ENCODE measurements at places on chromosomes 11 and 22.

DNA sequence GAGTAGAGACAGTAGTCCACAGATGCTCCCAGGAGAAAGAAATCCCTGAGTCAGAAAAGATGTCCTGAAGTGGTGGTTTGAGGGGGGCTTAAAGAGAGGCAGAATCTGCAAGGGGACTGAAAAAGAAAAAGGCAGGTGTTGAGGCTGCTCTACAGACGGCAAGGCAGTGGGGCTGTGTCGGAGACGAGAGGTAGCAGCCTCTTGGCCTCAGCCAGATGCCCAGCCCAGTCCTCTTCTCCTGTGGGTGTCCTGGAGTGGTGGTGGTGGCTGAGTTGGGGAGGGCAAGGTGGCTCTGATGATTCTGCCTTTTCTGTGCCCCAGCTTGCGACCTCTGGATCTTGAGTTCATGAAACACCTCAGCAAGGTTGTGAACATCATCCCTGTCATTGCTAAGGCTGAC is 9.3 kb upstream of the WBP2NL start:
- DNase-seq = no peak

GRCh38 chr11:46246521-46246920 is 30.9 kb upstream of the CREB3L1 start:
- no peak for DNase-seq

DNA sequence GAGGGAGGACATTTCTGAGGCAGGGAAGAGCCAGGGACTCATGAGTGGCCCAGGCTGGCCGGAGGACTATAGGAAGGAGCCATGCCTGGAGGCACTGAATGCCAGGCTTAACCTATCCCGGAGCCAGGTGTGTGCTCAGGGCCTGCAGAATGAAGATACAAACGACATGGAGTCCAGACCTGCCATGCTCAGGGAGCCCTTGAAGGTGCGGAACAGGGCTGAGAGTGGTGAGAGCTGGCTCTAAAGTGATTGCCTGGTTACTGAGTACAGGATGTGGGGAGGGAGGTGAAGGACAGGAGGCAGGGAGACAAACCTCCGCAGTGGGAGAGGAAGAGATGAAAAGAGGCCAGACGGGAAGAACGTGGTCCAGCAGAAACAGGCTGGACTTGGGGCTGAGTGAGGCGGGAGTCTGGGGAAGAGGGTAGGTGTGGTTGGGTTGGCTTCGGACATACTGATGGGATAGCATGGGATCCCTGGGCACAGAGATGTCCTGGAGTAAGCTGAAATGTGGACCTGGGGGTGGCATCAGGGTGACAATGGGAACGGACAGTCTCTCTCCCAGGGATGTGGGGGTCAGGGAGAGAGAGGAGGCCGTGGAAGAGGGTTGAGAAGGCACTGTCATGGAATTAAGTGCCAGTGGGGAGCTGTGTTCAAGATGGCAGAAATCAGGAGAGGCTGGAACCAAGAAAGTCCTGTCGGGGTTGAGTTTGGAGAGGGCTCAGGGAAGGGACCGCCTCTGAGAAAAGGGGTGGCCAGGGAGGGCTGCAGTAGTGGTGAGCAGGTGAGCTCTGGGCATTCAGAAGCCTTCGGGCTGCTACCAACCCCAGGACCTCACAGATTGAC is 1.5 kb upstream of the ANKRD13D start:
- DNase-seq = no peak

DNA sequence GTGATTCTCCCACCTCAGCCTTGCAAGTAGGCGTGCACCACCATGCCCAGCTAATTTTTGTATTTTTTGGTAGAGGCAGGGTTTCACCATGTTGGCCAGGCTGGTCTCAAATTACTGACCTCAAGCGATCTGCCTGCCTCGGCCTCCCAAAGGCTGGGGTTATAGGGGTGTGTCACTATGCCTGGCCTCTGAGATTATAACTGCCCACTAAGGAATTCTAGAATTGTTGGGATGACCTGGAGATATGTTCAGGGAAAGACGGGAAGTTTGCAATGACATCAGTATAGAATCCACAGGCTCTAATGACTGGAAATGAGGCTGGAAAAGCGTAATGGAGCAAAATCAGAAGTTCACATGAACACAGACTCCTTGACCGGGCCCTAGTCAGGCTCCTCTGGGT is 62.2 kb downstream of the CLMP start:
- no peak for DNase-seq

DNA sequence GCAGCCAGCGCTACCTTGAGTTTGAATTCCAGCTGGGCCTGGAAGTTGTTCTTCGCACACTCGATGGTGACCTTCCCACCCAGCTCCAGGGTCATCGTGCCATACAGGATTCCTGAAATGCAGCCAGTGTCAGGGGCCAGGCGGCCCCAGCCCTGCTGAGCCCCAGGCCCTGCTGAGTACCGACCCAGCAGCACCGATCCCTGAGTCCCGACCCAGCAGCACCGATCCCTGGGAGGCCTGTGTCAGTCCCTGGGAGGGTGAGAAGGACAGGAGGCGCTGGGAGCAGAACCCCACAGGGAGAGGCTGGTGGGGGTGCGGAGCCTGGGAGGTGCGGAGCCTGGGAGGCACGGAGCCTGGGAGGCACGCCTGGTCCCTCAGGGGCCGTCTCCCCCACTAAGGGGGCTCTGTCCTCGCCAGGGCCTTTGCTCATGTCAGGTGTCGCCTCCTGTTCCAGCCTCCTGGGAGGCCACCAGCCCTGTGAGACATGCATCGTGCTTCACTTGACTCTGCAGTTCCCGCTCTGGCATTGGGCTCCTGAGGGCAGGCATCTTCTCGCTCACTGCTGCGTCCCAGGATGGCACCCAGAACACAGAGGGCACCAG is 37.1 kb upstream of the CARS1 start:
- no peak for DNase-seq

DNA sequence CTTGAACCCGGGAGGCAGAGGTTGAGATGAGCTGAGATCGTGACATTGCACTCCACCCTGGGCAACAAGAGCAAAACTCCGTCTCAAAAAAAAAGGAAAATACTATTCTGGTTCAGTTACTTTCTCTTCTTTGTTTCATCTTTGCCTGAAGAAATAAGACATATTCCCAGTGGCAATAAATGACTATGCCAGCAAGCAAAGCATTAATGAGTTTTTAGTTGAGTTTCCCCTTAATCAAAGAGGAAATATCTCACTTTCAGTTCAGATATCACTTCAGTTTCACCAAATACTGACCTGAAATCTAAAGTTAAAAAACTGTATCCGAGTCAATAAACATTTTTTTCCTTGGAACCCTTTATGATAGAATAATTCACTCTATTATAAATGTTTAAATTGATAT is 10.4 kb downstream of the PISD start:
- DNase-seq = no peak

- no peak for DNase-seq
Observed at GRCh38 chr22:30129636-30130035, 49.4 kb downstream of the HORMAD2 start.

DNA sequence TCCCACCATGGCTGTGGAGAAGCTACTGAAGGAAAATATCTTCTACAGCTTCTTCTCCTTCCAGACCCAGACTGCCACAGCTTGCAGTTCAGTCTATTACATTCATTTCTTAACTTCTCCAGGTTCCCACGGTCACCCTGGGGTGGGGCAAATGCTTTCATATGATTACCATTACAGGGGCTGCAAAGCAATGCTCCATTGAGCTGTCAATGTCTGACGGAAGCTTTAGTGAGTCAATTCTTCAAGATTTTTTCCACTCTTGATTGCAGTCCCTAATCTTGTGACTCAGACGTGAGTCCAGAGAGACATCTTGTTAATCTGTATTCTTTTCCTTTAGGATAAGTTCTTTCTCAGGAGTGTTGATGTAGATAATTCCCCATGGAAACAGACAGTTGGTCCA is 233.4 kb upstream of the DDI1 start:
- DNase-seq = no peak

DNA sequence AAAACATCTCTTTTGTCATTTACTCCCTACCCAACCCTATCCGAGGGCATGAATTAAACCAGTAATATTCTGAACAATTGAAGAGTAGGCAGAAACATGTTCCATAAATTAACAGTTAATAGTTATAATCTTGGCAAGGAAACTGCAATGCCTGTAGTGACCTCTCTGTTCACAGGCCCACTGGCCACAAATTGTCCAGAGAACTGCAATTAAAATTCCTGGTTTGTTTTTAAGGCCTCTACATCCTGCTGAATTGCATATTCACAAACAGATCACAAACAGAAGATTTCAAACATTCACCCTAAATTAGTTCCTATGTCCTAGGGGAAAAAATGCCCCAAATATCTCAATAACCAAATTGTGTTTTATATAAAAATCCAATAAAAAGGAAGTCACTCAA is 143.2 kb upstream of the TRPC6 start:
- no peak for DNase-seq

- DNase-seq = no peak
Observed at GRCh38 chr11:96260067-96260511, 82.9 kb downstream of the MAML2 start.

DNA sequence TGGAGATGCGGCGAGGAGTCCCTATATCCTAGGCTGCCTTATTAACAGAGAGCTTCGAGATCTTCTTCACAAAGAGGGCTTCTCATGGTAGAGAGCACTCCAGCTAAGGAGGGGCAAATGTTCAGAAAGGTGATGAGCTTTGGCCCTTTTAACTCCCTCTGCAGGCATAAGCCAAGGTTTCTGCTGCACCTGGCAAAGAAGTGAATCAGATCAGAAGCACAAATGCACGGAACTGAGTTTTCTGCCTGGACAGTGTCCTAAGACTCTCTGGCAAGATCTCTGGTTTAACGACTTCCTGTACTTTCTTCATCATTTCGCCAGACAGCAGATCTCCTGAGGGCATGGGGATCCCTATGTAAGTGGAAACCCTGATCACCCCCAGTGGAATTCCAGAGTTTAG is 37.2 kb downstream of the POU2AF3 start:
- DNase-seq = no peak

GRCh38 chr11:116543099-116543498 is 229.7 kb downstream of the BUD13 start:
- DNase-seq = no peak

DNA sequence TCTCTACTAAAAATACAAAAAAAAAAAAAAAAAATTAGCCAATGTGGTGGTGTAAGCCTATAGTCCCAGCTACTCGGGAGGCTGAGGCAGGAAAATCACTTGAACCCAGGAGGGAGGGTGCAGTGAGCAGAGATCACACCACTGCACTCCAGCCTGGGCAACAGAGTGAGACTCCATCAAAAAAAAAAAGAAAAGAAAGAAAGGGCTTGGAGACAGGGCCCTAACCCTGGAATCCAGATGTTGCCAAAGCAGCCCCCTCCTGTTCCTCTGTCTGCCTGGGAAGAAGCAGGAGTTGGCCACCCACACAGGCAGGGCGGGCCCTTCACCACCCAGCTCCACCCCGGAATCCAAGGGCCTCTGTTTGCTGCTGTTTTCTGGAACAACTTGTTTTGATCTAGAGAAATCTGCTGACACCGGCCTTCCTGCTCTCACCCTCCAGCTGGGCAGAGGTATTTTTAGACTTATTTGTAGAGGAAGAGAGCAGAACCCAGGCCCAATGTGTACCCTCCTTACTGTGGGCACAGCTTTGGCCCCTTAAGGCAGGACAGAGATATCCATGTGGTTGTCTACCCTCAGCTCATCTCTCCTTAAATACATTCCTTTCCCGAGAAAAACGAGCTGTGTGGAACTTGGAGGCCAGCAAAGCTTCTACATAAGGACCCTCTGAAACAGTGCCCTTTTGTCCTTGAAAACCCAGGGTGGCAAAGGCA is 2.7 kb upstream of the NEAT1 start:
- peak; percentile 57 for DNase-seq

- no peak for DNase-seq
Observed at GRCh38 chr22:17829695-17830042, 55.4 kb upstream of the BID start.

DNA sequence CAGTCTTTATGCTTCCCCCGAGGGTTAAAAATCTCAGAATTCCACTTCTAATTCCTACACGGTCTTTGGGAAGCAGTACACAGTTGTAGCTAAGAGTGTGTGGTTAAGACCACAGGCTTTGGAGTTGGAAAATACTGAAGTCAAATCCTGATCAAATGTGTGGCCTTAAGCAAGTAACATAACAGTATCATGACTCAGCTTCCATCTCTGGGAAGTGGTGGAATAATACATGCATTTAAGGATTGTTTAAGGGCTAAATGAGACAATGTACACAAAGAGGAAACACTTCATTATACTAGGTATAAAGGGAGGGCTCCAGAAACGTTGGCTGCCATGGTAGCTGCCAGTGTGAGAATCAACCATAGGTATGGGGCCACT is 71.5 kb downstream of the FAT3 start:
- no peak for DNase-seq

DNA sequence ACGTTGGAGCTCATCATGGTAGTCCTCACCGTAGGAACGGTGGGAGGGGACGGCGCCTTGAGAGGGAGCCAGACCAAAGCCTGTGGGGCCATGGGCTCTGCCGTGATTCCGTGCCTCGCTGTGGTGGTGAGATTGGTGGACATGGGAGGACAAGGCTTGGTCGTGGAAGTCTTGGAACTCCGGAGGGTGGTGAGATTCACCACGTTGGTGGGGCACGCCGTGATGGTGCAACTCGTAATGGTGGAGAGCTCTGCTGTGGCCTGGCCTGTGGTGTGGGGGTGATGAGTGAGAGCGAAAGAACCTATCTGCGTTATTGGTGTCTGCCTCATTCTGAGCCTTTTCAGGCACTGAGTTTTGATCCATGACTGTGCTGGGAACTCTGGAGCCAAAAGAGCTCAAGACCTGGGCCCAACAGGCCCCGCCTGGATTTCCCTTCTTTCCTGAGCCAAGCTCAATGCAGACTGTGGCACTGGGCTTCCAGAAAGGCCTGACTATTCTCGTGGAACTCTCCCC is at the start of gene CATSPER1:
Gene CATSPER1, minus strand, starts transcription at position 463 of the 513 bp plus-strand sequence. Its CDS starts 100 bp downstream, at position 363.
- no peak for DNase-seq

DNA sequence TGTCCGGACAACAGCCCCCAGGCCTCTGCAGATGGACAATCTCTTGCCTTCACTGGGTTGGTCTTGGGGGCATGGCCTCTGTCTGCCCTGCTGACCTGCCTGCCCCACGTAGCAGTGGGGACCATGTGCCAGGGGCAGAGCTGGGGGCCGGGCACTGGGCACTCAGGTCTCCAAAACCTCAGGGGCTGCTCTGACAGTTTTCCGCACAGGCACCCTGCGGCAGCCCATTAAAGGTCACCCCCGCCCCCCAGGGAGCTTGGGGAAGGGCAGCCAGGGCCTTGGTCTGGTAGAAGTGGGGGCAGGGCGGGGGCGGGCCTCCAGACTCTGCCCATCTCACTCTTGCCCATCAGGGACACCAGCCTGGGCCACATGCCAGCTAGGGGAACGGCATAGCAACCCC is 49.9 kb downstream of the WNT7B start:
- no peak for DNase-seq

DNA sequence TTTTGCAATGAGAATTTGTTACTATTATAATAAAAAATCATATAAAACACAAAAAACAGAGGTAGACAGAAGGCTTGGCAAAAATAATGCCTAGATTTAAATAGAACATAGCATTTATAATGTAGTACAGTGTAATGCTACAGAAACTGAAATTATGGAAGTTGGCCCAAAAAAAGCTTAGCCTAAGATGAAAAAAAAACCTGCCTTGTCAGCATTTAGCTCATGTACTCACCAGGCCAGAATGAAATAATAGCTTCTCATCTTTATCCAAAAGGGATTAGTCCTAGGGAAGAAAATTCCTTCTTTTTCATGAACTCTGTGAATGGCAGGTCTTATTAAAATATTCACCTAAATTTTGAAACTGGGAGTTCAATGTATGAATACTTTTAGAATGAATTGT is 951.1 kb downstream of the LRRC4C start:
- DNase-seq = no peak

- no peak for DNase-seq
Observed at GRCh38 chr22:48949375-48950149, 878.1 kb downstream of the BRD1 start.

Measured in stimulated activated CD4-positive, alpha-beta T cell treated with anti-CD3 and anti-CD28 coated beads, Interleukin-12 subunit alpha, Interleukin-12 subunit beta, amount 100 ng/mL, for 48 hours (primary cell).